Astrocyte of the spinal cord (primary cell): ENCODE measurements at places on chromosomes 1 and 21.

DNA sequence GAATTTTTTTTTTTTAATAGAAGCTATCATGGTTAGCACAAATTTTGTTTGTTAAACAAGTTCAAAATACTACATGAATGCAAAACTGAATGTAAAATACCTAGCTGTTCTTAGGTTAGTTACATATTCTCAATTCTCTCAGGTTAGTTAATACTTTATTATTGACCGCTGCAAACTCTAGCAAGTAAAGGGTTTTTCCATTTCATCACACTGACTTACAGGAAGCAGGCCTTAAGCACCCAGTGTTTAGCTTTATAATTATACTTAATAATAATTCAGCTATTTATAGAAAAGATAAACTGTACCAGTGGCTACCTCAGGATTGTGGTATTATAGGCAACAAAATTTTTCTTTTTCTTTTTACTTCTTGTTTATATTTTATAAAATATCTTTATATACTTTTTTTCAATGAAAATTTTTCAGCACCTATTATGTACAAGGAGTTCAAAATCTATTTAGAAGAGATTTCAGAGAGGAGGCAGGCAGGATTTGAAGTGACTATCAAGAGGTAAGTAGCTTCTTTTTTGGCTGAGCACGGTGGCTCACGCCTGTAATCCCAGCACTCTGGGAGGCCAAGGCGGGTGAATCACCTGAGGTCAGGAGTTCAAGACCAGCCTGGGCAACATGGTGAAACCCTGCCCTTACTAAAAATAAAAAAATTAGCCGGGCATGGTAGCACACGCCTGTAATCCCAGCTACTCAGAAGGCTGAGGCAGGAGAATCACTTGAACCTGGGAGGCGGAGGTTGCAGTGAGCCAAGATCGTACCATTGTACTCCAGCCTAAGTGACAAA is 17.9 kb downstream of the PLPP3 start:
- no peak for DNase-seq

DNA sequence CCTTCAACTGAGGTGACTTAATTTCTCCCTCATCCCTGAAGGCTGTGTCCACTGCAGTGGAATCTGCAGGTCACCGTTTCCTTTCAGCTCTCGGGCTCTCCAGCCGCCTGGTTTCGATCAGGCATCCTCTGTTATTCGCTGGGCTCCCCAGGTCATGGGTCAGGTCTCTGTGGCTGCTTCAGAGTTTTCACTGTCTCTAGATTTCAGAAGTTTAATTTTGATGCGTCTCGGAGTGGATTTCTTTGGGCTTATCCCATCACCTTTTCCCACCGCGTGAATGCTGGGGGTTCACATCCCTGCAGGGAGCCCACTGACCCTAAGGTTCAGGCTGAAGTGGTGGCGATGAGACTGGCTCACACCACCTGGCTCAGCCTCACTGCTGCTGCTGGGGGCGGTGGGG is 3.3 kb downstream of the ACTRT2 start:
- no peak for DNase-seq

DNA sequence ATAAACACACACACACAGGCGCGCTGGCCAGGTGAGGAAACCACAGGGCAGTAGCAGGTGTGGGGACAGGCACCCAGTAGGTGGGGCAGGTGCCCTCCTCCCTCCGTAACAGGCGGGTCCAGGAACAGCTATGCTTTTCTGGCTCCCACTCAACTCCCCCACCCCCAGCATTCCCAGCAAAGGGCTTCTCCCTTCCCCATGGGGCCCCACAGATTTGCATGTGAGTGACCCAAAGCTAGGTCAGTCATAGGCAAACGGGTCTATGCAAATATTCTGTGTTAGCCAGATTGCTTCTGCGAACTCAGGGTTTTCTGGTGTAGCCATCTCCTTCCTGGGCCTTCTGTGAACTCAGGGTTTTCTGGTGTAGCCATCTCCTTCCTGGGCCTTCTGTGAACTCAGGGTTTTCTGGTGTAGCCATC is 114.2 kb downstream of the SIK1 start:
- DNase-seq, result no peak

DNA sequence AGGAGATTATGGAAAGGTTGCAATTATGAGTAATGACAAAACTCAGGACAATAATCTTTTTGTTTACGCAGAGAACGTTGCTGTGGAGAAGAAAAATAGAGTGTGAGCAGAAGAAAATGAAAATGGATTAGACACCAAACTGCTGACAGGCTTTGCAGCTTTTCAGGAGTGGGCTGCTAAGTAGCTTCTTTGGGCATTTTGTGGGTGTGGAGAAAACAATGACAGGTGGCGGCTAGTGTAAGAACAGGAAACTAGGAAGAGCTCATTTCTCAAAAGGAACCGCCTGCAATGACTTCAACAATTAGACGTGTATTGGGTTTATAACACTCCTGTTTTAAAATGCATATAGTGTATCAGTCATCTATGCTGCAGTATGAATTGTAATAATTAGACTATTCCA is 18.3 kb upstream of the PALMD start:
- no peak for DNase-seq

DNA sequence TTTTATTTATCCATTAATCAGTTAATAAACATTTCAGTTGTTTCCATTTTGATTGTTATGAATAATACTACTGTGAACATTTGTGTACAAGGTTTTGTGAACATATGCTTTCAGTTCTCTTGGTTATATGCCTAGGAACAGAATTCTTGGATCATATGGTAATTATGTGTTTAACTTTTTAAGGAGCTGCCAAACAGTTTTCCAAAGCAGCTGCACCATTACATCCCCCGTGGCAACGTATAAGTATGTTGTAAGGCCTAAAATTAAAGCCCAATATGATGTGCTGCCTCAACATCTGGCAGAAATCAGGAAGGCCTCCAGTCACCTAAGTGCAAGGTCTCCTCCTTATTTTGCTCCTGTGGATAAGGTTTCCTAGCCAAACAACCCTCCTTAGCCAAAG is 235.6 kb upstream of the CACYBP start:
- DNase-seq, result no peak

- no peak for DNase-seq
Observed at GRCh38 chr1:180175291-180175690, 20.6 kb downstream of the QSOX1 start.

- DNase-seq, result no peak
Observed at GRCh38 chr21:44508711-44509445, 31.1 kb downstream of the KRTAP10-1 start.

GRCh38 chr1:212689196-212689725 is 10.4 kb downstream of the BATF3 start:
- no peak for DNase-seq
